ENCODE measurements at places on chromosomes 16 and 17. TPM values are rescaled to one million over a fixed set of nuclear protein-coding genes. Genes with fewer than 3 reads are reported as not detected.

- H3K4me3 ChIP-seq: no peak overlapping the region
- H3K27me3 ChIP-seq: no peaks in the 10 kb centered on the region
- H3K27ac ChIP-seq: no peak overlapping the region
- no peaks in the 10 kb centered on the region for H3K4me1 ChIP-seq
- DNase-seq: no peak
These were observed 1280.3 kb downstream of the CDH8 start for GRCh38 chr16:60755907-60756306.

DNA sequence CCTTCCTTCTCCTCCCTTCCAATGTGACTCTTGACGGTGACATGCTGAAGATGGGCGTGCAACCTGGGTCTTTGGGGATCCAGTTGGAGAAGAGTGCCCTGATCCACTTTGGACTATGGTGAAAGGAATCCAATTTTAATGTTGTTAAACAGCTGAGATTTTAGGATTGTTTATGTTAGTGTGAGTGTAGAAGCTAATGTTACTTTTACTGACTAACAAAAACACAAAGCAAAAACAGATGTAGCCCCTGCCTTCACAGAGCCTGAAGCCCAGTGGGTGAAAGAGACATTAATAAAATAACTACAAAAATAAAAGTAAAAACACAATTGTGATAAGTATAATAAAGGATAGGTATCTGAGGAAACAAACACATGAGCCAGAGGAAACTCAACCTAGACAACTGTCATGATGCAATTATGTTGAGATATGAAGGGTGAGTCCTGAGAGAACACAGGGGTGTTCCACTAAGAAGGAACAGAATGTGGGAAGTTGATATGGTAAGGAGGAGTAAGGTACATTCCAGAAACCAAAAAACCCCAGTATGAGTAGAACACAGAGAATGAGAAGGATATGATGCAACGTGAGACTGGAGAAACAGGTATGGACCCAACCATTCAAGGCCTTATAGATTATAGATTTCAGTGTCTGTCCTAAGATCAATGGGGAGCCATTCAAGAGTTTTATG, 115.1 kb upstream of the PMFBP1 start:
- no peak overlapping the region for H3K4me3 ChIP-seq
- H3K27ac ChIP-seq: no peak overlapping the region
- DNase-seq: no peak

DNA sequence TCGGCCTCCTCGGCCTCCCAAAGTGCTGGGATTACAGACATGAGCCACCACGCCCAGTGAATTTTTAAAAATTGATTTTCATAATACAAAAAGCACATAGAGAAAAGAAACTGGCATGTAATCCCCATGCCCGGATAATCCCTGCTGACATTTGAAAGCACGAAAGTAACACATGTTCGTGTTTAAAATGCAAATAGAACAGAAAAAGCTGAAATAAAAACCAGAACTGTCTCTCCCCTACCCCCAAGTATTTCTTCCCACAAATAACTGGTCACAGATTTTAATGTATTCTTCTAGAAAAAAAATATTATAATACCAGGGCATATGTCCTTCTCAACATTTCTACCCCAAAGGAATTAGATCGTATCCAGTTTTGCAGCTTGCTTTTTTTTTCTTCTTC, 222.9 kb downstream of the SLC39A11 start:
- no peaks in the 10 kb centered on the region for H3K27me3 ChIP-seq
- no peak for DNase-seq
- H3K4me1 ChIP-seq: peaks cover 3% of the 10 kb centered on the region

DNA sequence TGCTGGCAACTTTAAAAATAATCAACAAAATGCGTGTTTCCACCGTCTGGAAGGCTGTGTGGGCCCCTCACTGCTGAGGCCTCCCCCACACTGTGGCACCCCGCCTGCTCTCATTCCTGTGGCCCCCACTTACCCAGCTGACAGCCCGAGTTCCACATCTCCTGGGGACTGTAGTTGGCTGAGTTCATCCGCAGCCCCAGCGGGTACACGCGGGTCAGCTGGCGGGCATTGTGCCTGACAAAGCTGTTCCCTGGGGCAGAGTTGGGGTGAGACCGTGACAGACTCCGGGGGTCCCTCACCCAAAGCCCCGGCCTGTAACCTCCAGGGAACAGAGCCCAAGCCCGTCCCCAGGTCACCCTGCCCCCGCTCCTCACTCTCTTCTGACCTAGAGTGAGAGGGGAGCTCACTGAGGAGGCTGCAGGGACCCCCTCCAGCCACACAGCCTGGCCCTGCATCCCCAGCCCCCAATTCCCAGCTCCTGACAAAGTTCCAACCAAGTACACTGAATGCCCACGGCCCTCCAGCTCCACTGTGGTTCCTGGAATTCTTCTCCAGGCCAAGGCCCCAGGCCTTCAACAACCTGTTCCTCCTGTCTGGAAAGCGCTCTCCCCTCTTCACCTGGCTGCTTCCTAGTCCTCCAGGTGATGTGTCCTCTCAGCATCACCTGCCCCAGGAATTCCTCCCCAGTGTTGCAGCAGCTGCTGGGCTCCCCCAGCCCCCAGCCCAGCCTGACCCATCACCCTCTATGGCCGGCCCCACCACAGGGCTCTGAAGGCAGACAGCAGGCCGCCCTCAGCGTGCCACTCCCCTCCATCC, 18.0 kb downstream of the PLCD3 start:
- DNase-seq: no peak
- no peaks in the 10 kb centered on the region for H3K36me3 ChIP-seq
- peaks cover 7% of the 10 kb centered on the region for H3K27me3 ChIP-seq
- H3K27ac ChIP-seq: peak overlapping the region; percentile 8
- H3K4me1 ChIP-seq: peaks cover 3% of the 10 kb centered on the region
- H3K4me3 ChIP-seq: no peak overlapping the region

DNA sequence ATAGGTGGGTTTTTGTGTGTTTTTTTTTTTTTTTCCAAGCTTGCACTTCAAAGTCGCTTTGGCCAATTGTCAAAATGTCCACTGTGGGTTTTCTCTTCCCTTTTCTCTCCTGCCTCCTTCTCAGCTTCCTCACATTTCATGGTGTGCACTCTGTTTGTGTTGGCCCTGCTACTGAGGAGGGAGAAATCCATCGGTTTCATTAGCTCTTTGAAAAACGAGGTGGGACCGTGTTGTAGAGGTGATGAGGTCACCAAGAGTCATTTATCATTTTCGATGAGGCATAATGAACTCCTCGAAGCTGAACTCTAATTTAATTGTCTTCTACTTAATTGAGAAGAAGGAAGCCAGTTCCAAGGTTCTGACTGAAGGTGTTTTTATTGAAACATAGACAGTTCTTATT, 174.4 kb upstream of the TOX3 start:
- DNase-seq: no peak
- H3K4me1 ChIP-seq: no peaks in the 10 kb centered on the region
- H3K36me3 ChIP-seq: no peaks in the 10 kb centered on the region
- no peaks in the 10 kb centered on the region for H3K27me3 ChIP-seq
- H3K4me3 ChIP-seq: no peak overlapping the region
- H3K27ac ChIP-seq: no peak overlapping the region

DNA sequence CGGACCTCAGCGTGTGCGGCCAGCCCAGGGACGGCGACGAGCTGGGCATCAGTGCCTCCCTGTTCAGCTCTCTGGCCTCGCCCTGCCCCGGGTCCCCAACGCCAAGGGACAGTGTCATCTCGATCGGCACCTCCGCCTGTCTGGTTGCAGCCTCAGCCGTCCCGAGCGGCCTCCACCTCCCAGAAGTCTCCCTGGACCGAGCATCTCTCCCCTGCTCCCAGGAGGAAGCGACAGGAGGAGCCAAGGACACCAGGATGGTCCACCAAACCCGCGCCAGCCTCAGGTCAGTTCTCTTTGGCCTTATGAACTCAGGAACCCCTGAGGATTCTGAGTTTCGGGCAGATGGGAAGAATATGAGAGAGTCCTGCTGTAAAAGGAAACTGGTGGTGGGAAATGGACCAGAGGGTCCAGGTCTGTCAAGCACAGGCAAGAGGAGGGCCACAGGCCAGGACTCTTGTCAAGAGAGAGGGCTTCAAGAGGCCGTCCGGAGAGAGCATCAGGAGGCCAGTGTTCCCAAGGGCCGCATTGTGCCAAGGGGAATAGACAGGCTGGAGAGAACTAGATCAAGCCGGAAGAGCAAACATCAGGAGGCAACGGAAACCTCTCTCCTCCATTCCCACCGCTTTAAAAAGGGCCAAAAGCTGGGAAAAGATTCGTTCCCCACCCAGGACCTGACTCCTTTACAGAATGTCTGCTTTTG, 825 bp downstream of the HASPIN start:
- H3K27ac ChIP-seq: no peak overlapping the region
- peak overlapping the region; percentile 95 for H3K4me3 ChIP-seq
- no peaks in the 10 kb centered on the region for H3K27me3 ChIP-seq
- H3K36me3 ChIP-seq: no peaks in the 10 kb centered on the region
- peaks cover 18% of the 10 kb centered on the region for H3K4me1 ChIP-seq

GRCh38 chr17:77120868-77121267, 19.9 kb upstream of the SEC14L1 start:
- no peak for DNase-seq
- H3K4me3 ChIP-seq: no peak overlapping the region
- no peaks in the 10 kb centered on the region for H3K27me3 ChIP-seq
- no peaks in the 10 kb centered on the region for H3K36me3 ChIP-seq
- H3K4me1 ChIP-seq: no peaks in the 10 kb centered on the region
- no peak overlapping the region for H3K27ac ChIP-seq

GRCh38 chr17:73833775-73834488, 189.7 kb upstream of the SDK2 start:
- H3K4me3 ChIP-seq: peak overlapping the region; percentile 63
- DNase-seq: no peak
- peak overlapping the region; percentile 37 for H3K27ac ChIP-seq
- peaks cover 12% of the 10 kb centered on the region for H3K27me3 ChIP-seq
- peaks cover 30% of the 10 kb centered on the region for H3K4me1 ChIP-seq

DNA sequence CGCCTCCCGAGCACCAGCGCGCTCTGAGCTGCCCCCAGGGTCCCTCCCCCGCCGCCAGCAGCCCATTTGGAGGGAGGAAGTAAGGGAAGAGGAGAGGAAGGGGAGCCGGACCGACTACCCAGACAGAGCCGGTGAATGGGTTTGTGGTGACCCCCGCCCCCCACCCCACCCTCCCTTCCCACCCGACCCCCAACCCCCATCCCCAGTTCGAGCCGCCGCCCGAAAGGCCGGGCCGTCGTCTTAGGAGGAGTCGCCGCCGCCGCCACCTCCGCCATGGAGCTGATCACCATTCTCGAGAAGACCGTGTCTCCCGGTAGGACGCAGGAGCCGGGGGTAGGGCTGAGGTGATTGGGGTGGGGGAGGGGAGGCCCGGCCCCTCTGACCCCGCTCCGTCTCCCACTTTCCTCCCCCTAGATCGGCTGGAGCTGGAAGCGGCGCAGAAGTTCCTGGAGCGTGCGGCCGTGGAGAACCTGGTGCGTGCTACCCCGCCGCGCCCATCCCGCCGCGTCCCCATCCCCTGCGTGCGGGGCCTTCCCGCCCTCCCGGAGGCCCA, 329 bp downstream of the KPNB1 start:
- no peaks in the 10 kb centered on the region for H3K27me3 ChIP-seq
- H3K4me1 ChIP-seq: peaks cover 37% of the 10 kb centered on the region
- H3K4me3 ChIP-seq: peak overlapping the region; percentile 96

DNA sequence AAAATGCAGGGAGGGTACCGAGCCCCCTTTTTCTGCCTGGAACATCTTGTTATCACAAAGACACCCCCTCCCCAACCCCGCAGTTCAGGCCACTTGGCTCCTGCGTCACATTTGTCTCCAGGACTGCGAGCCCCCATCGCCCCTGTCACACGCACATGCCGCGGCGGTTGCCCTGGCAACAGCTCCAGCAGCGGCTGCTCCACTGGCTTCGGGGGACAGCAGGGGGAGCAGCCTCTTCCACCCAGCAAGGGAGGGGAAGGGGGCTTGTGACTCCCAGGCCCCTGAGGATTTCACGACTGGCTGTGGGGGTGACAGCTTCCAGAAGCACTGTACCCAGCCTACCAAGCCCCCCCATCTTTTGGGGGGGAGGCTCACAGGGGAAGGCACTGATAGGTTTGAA, 2.6 kb downstream of the BAIAP3 start:
- H3K4me1 ChIP-seq: peaks cover 13% of the 10 kb centered on the region
- peaks cover 6% of the 10 kb centered on the region for H3K27me3 ChIP-seq
- H3K4me3 ChIP-seq: no peak overlapping the region
- H3K27ac ChIP-seq: no peak overlapping the region
- DNase-seq: no peak
- no peaks in the 10 kb centered on the region for H3K36me3 ChIP-seq

GRCh38 chr16:53822936-53823529, 119.1 kb downstream of the FTO start:
- H3K27ac ChIP-seq: no peak overlapping the region
- no peak for DNase-seq
- peaks cover 18% of the 10 kb centered on the region for H3K4me1 ChIP-seq
- H3K36me3 ChIP-seq: no peaks in the 10 kb centered on the region
- H3K27me3 ChIP-seq: no peaks in the 10 kb centered on the region

GRCh38 chr17:27807567-27808470, 7.5 kb upstream of the NOS2 start:
- peak; percentile 28 for DNase-seq
- peak overlapping the region; percentile 89 for H3K27ac ChIP-seq
- H3K27me3 ChIP-seq: no peaks in the 10 kb centered on the region
- peak overlapping the region; percentile 81 for H3K4me3 ChIP-seq

DNA sequence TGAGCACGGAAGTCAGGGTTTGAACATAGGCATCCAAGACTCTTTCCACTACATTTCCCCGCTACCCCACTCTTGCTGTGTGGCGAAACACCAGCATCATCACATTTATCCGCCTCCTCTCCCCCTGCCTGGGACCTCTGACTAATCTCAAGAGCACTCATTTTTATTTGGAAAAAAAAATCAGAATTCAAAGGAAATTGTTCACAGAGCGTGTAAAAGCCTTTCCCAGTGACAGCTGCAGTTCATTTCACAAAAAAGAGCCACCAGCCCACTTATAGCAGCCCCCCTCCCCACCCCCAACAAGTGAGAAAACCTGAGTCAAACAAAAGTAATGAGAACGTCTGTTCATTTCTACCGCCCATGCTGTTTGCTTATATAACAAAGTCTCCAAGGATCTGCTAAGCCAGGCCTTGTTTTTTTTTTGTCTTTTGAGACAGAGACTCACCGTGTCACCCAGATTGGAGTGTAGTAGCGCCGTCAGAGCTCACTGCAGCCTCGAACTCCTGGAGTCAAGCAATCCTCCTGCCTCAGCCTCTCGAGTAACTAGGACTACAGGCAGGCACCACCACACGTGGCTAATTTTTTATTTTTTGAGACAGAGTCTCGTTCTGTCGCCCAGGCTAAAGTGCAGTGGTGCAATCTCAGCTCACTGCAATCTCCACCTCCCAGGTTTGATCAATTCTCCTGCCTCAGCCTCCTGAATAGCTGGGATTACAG, 48.3 kb upstream of the HAPSTR1 start:
- no peak overlapping the region for H3K27ac ChIP-seq
- peaks cover 2% of the 10 kb centered on the region for H3K4me1 ChIP-seq
- H3K27me3 ChIP-seq: peaks cover 4% of the 10 kb centered on the region
- H3K4me3 ChIP-seq: no peak overlapping the region
- DNase-seq: no peak

- H3K4me1 ChIP-seq: peaks cover 9% of the 10 kb centered on the region
- DNase-seq: no peak
- peaks cover 21% of the 10 kb centered on the region for H3K27me3 ChIP-seq
- H3K4me3 ChIP-seq: no peak overlapping the region
- H3K27ac ChIP-seq: no peak overlapping the region
These were observed 26.8 kb downstream of the MPP2 start for GRCh38 chr17:43880420-43880991.

The MYO1C gene
- 43.1 TPM for total RNA-seq

The TBC1D3 gene
- total RNA-seq: not detected

The CSF3 gene
- not detected for total RNA-seq

The CMTR2 gene
- total RNA-seq: 8.4 TPM

The PYY gene
- not detected for total RNA-seq

Data from T-helper 17 cell (primary cell).